Activated T-cell treated with anti-CD3 and anti-CD28 coated beads, Interleukin-2, amount 50 U/mL, for 4 hours (primary cell): ENCODE measurements at places on chromosomes 13 and 19. TPM values are rescaled to one million over a fixed set of nuclear protein-coding genes. Genes with fewer than 3 reads are reported as not detected.
A peak's percentile ranks its signal among the peaks of the same experiment; 100 is the strongest.

Gene ZNF534
- total RNA-seq, result not detected

Gene ZNF577
- total RNA-seq, result 3.5 TPM

Gene SLC46A3
- 3.5 TPM for total RNA-seq

Gene ADGRE3
- not detected for total RNA-seq

- DNase-seq, result peak; percentile 61
These were observed 6.0 kb downstream of the SPRED3 start for GRCh38 chr19:38394488-38394887.

GRCh38 chr19:35601971-35602370, 10.6 kb upstream of the HAUS5 start:
- no peak for DNase-seq

DNA sequence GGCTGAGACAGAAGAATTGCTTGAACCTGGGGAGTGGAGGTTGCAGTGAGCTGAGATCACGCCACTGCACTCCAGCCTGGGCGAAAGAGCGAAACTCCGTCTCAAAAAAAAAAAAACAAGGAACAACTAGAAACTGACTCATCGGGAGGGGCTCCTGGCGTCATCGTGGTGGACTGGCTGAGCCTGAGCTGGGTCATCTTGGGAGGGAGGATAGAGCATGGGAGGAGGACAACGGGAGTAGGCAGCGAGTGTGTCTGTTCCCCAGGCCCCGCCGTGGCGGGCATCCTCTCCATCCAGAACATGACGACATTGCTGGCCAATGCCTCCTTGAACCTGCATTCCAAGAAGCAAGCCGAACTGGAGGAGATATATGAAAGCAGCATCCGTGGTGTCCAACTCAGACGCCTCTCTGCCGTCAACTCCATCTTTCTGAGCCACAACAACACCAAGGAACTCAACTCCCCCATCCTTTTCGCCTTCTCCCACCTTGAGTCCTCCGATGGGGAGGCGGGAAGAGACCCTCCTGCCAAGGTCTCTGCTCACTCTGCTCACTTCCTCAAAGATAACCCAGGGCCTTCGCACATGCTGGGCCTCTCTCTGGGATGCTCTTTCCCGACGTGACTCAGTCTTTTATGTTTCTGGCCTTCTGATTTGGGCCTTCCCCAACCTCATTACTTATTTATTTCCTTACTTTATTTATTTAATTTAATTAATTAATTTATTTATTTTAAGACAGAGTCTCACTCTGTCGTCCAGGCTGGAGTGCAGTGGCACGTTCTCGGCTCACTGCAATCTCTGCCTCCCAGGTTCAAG, 16.6 kb downstream of the DDX39A start:
- DNase-seq, result no peak

DNA sequence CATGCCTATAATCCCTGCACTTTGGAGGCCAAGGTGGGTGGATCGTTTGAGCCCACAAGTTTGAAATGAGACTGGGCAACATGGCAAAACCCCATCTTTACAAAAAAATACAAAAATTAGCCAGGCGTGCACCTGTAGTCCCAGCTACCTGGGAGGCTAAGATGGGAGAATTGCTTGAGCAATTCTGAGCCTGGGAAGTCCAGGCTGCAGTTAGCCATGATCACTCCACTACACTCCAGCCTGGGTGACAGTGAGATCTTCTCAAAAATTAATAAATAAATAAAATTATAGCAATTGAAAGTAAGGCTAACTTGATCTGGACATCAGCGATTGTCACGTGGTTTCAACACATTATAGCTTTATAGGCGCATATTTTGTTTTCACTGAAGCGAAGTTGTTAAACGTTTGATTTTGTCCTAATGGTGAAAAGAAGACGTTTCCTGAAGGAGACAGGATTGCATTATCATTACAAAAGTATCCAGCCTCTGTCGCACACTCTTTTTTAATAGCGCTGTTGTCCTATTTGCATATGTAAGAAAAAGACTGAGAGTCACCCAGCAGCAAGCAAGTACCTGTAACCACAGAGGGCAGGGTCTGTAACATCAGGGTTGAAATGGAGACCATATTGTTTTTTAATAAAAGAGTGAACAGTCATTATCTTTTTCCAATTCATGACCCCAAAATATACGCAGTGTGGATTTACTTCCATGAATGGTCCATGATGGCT, 335.7 kb downstream of the DCT start:
- no peak for DNase-seq

DNA sequence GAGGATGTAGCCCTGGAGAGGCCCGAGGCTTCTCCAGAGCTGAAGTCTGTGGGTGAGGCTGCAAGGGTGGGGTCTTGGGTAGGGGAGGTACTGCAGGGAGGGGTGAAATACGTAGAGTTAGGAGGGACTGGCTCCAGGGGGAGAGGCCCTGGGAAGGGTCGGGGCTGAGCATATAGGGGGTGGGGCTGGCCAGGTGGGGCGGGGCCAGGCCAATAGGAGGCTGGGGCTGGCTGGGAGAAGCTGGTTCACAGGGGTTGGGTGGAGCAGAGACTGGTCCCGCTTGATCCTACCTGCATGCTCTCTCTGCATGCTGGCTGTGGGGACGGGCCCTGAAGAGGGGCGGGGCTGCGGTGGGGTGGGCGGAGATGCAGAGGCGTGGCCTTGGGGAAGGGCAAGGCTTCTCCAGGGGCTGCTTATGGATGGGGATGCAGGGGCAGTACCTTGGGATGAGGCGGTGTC, 51.9 kb downstream of the CELF5 start:
- peak; percentile 47 for DNase-seq

DNA sequence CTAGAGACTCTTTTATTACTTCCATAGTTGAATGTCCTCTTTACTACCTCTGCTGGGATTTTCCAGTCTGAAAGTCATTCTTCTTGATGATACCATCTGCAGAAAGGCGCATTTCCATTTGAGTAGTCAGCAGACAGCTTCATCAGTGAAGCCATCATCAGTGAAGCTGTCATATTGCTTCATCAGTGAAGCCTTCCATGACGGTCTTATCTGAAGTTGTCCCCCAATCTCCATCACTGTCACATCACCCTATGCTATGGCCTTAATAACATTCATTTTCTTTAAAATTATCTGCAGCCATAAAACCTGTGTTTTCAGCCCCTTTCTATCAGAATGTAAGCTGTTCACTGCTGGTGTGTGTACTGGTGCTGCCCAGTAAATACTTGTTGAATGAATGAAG, 151.6 kb downstream of the B3GLCT start:
- DNase-seq, result no peak

- no peak for DNase-seq
These were observed 66.3 kb downstream of the IRS2 start for GRCh38 chr13:109719962-109720646.

DNA sequence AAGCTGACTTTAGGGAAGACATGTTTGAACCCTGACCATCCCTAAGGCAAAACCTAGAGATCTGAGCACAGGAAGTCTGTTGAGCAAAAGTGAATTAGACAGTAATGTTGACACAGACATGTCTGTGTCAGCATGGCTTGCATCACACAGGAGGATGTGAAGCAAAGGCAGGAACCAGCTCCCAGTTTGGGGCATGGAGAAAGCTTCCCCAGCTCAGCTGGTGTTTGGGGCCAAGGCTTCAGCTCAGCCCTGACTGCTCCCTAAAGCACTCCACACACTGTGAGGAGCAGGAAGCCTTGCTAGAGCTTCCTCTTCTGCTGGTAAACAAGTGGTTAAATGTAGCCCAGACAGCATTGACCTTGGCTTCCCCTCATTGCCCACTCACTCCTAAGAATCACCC, 153.8 kb upstream of the UBL3 start:
- DNase-seq, result no peak
